Fibroblast of the aortic adventitia (primary cell): ENCODE measurements at places on chromosomes 6 and 20. TPM values are rescaled to one million over a fixed set of nuclear protein-coding genes. Genes with fewer than 3 reads are reported as not detected.

COL11A2 gene
- 0.09 and 0.74 TPM in 2 replicates for total RNA-seq

ZBTB24 gene
- 4.3 and 9.8 TPM in 2 replicates for total RNA-seq

HAO1 gene
- total RNA-seq: not detected in 2 replicates

BACH2 gene
- 0.27 and 0.65 TPM in 2 replicates for total RNA-seq

FRMD1 gene
- total RNA-seq: not detected in 2 replicates

SLC22A16 gene
- 0.09 TPM in 1 of 2 replicates, not detected in the other for total RNA-seq

THBD gene
- 6.7 and 128 TPM in 2 replicates for total RNA-seq

MDFI gene
- 0.09 TPM in 1 of 2 replicates, not detected in the other for total RNA-seq

WFDC2 gene
- total RNA-seq: not detected in 2 replicates

RBCK1 gene
- 60.7 and 75.3 TPM in 2 replicates for total RNA-seq

RAMACL gene
- total RNA-seq: 2.4 and 2.5 TPM in 2 replicates

SLCO4A1 gene
- total RNA-seq: 0.72 and 0.90 TPM in 2 replicates

SHLD1 gene
- total RNA-seq: 1.2 and 2.0 TPM in 2 replicates

TCF19 gene
- total RNA-seq: 4.2 and 46.3 TPM in 2 replicates

CAP2 gene
- total RNA-seq: 6.5 and 8.7 TPM in 2 replicates

TRIM38 gene
- 12.0 and 35.3 TPM in 2 replicates for total RNA-seq

C20orf202 gene
- total RNA-seq: 0.09 TPM in 1 of 2 replicates, not detected in the other

NR2E1 gene
- total RNA-seq: not detected in 2 replicates

TRIM40 gene
- total RNA-seq: not detected in 2 replicates

ADGRF5 gene
- total RNA-seq: under 0.01 and 15.9 TPM in 2 replicates

GSS gene
- total RNA-seq: 47.8 and 57.8 TPM in 2 replicates

KIFC1 gene
- 49.3 TPM in 1 of 2 replicates, not detected in the other for total RNA-seq

PYGB gene
- total RNA-seq: 87.8 and 203 TPM in 2 replicates

GTF3C6 gene
- total RNA-seq: 37.0 and 77.0 TPM in 2 replicates

DAAM2 gene
- total RNA-seq: 3.4 and 11.5 TPM in 2 replicates

DOK5 gene
- total RNA-seq: 53.6 and 85.6 TPM in 2 replicates

OR2H1 gene
- total RNA-seq: not detected in 2 replicates
